ENCODE measurements at places on chromosomes 6 and 20. TPM values are rescaled to one million over a fixed set of nuclear protein-coding genes. Genes with fewer than 3 reads are reported as not detected.

Gene CLVS2
- total RNA-seq = not detected

Gene TCF21
- 1.5 TPM for total RNA-seq

Gene CHMP4B
- total RNA-seq = 41.2 TPM

Gene C20orf144
- not detected for total RNA-seq

Gene HTR1E
- not detected for total RNA-seq

Gene LY6G6D
- not detected for total RNA-seq

Measured in pericardium fibroblast (primary cell).